WTC11 (cell line): ENCODE measurements at places on chromosomes 12 and 14. TPM values are rescaled to one million over a fixed set of nuclear protein-coding genes. Genes with fewer than 3 reads are reported as not detected.

The LRRK2 gene
- 0.23 to 0.46 TPM (median 0.46 TPM) in 3 replicates for total RNA-seq

DNA sequence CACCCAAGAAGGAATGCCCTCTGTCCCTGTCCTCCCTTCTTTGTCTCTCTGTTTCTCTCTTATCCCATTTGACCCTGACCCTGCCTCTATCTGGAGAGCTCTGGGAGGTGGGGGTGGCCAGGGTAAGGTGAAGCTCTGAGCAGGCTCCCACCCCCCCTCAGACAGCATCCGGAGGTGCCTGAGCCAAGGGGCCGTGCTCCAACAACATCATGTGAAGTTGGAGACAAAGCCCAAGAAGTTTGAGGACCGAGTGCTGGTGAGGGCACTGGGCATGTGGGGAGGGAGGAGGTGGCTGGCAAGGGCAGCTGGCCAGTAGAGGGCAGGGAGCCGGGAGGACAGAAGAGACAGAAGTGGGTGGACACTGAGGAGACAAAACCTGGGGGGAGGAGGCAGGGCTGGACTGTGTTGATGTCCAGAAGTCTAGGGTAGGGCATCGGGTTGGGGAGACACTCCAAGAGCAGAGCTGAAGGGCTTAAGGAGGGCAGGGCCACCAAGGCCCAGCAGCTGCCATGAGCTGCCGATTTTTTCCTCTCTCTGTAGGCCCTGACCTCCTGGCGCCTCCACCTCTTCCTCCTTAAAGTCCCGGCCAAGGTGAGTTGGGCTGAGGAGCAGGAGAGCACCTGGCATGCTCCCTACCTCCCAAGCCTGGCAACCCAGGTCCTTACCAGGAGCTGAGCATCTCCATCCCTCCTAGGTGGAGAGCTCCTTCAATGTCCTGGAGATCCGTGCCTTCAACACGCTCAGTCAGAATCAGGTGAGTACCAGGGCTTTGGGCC lies 1.9 kb downstream of the CARMIL3 start:
- no peaks in the 10 kb centered on the region; the same call in none of the 2 replicates for H3K27me3 ChIP-seq
- H3K4me1 ChIP-seq = peaks cover 20% of the 10 kb centered on the region
- H3K4me3 ChIP-seq = peak overlapping the region; percentile 71; the same call in 1 of the 2 replicates

- H3K27me3 ChIP-seq = no peaks in the 10 kb centered on the region
- H3K4me1 ChIP-seq = 0 out of 2 replicates have a peak, but pooled peaks cover 6% of the 10 kb centered on the region
- H3K36me3 ChIP-seq = peaks cover 4% of the 10 kb centered on the region; the same call in 1 of the 2 replicates
- DNase-seq = no peak
Measured at GRCh38 chr14:54845641-54846040, 57.0 kb downstream of the GCH1 start.

The IFNG-AS1 gene
- not detected in 3 replicates for total RNA-seq
